ENCODE measurements at places on chromosomes 2 and 18. TPM values are rescaled to one million over a fixed set of nuclear protein-coding genes. Genes with fewer than 3 reads are reported as not detected.

- no peak for DNase-seq
These were observed 145.7 kb downstream of the SMAD7 start for GRCh38 chr18:48804856-48805610.

DNA sequence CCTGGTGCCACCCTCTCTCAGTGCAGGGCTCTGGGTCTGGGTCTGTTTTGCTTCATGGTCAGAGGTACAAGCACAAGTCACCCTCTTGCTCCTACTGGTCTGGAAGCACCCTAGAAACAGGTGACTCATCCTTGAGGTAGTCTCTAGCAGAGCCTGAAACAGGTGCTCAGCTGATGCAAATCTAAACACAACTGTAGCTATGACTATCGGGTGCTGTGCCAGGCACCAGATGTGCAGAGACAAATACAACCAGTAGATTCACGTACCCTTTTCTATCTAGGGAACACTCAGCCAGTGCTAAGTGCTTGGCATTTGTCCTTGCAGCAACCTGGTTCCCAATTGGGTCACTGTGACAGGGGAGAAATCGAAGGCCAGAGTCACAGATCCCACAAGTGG is 140.9 kb upstream of the MYCN start:
- no peak for DNase-seq

GRCh38 chr18:13254971-13255927 is 36.7 kb downstream of the LDLRAD4 start:
- no peak for DNase-seq

Gene SERPINB11
- total RNA-seq, result not detected

Gene COL5A2
- total RNA-seq, result 0.39 TPM

Gene PKDCC
- not detected for total RNA-seq

DNA sequence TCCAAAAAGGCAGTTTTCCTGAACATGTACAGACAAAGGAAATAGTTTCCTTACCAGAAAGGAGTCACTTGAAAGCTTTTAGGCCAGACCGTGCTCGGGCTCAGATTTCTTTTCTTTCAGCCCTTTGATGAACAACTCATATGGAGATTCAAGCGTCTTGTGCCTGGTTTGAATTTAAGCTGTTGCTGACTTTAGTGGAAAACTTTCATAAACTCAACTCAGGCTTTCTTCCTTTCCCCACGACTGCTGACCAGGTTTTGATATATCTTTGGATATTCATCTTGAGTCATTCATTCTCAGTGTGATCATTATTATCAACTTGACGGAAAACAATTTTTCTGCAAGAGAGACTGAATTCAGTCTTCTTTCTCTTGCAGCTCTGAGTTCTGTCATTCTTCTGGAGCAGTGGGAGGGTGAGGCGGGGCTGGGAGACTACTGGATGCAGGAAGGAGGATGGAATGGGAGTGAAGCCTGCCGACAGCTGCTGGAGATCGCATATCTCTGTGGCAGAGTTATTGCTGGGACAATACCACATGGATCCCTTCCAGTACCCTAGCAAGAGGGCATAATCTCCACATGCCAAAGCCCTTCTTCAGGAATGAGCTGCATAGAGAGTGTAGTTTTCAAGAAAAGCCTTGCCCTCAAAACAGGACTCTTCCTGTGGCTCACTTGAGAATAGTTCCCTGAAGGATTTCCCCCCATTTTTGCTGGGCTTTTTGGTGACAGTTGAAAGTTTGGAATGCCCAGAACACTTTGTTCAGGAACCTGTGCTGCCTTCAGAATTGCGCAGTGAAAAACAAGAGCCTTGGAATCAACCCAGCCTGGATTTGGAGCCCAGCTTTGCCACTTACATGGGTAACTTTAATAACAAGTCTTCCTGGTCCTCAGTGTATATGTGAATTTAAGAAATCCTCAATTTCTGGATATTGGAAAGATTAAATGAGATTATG is 364.4 kb downstream of the ZNF521 start:
- DNase-seq, result no peak

Gene RHOB
- total RNA-seq, result 0.36 TPM

DNA sequence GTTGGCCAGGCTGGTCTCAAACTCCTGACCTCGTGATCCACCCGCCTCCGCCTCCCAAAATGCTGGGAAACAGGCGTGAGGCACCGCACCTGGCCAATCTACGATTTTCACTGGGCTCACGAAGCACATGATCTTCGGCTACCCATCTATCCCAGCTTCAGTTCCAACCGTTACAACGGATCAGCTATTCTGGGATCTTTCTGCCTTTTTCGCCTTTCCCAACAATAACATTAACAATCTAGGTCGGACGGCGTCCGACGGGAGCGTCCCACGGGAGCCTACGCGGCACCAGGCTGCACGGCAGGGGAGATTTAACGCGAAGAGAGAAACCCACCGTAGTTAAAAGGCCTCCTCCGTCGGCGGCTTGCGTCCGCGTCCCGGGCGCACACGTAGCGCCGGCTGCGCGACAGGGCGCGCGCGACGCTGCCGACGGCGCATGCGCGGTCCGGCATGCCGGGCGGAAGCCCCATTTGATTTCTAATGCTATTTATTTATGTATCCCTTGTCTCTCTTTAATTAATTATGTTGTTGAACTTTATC is at the start of gene MSL3B:
Gene MSL3B (minus strand): TSS at position 394 of the 540 bp plus-strand sequence.
- DNase-seq, result no peak

- peak; percentile 93 for DNase-seq
These were observed at the start of gene ZNF513 for GRCh38 chr2:27380626-27381545. TSS of gene ZNF513 (minus strand) at chr2:27380734. CDS start at chr2:27380526, 208 bp downstream.

Gene FECH
- total RNA-seq, result 5.0 TPM

- DNase-seq, result no peak
These were observed 38.5 kb downstream of the ROCK2 start for GRCh38 chr2:11305958-11306357.

DNA sequence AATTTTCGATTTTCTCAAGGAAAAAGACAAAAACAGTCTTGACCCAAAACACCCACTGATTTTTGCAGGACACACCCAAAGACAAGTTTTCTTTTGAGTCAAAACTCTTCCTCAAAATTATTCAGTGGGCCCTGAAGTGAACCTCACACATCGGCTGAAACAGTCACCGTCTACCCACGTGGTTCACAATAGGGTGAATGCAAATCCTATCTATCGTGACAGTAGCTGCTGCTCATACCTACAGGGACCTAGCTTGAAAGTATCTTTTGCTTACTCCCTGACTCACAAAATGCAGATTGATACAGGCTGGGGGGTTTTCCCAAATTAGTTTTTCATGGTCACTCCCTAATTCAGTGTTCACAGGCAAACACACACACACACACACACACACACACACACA is 10.7 kb upstream of the CD226 start:
- no peak for DNase-seq

DNA sequence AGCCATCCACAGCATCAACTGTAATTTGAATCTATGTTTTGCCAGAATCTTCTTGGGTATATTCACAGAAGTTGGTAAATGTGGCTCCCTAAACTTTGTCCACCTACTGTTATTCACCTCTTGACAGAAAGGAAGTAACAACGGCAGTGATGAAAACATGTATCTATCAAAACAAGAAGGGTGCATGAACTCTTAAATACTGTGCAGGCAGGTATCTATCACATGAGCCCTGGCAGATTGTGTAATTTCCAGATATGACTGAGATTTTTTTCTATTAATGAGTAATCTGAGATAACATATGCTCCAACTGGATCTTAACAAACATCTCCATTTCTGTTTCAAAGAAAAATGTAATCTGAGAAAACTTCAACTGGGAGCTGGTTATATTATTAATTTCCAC is 36.6 kb downstream of the SFT2D3 start:
- DNase-seq, result no peak

Gene VAMP5
- total RNA-seq, result 3.8 TPM

Gene NT5DC4
- not detected for total RNA-seq

DNA sequence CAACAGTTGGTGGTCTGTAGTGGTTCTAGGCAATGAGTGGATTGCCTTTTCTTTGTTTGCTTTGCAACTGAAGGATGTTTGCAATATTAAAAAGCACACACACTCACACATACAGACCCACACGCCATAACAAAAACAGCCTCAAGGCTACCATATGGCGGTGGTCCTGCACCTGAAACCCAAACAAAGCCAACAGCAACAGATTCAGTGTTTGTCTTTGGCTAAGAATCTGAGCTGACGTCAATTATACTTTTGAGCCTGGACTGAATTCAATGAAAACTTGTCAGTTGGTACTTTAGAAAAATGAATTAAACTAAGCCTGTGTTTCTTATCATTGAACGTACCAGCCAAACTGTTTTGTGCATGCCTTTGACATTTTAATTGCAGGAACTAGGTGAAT is 65.0 kb upstream of the NYAP2 start:
- no peak for DNase-seq

DNA sequence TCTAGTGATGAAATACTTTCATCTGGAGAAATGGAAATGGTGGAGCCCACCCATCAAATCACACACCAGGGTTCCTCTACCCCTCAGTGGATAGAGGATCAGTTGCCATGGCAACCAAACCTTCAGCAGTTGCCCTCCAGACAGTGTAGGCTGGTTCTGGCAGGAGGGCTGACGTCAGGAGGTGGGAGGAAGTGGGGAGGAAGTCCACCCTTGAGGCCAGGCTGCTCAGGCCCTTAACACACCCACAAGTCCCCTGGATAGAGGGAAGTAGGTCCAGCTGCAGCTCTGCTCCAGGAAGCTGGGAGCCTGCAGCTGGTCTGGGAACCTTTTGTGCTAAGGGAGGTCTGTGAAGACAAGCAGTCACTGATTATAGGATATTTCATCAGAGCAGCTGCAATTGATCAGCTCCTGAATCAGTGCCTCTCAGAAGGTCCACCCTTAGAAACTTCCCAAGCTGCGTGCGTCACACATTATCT is 186.6 kb downstream of the MTX2 start:
- DNase-seq, result no peak

DNA sequence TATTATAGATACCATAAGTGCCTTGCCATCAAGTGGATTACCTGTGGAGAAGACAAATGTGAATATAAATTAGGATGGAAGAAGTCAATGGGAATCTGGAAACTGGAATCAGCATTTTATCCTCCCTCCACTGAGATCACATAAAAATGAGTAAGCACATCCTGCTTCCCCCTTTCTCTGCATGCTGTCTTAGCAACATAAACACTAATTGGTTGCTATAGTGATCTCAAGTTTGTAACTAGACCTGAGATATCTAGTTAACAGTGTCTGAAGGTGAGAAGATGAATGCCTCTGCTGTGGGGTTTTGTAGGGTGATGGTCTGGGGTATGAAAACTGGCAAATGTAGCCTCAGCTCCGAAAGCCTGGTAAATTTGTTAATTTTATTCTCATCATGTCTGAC is 1357.5 kb upstream of the CELF4 start:
- DNase-seq, result no peak

GRCh38 chr18:23154030-23154429 is 18.7 kb downstream of the CABLES1 start:
- no peak for DNase-seq

DNA sequence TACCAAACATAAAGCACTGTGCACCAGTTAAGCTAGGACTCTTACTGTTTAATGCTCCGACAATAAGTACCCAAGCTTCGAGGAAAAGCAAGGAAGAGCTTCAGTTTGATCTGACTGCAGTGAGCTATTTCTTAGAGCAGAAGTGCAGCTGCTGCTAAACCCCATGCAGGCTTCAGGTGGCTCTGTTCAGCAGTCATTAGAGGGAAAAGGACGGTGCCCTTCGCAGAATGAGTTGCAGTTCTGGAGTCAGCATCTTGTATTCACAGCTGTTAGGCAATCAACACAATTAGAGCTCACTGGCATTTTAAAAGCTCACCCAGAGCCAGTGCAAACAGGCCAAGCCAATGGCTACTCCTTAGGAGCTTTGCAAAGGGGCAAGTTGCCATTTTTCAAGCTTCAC is 1.5 kb upstream of the CERKL start:
- DNase-seq, result no peak

Gene REG3G
- total RNA-seq, result not detected

DNA sequence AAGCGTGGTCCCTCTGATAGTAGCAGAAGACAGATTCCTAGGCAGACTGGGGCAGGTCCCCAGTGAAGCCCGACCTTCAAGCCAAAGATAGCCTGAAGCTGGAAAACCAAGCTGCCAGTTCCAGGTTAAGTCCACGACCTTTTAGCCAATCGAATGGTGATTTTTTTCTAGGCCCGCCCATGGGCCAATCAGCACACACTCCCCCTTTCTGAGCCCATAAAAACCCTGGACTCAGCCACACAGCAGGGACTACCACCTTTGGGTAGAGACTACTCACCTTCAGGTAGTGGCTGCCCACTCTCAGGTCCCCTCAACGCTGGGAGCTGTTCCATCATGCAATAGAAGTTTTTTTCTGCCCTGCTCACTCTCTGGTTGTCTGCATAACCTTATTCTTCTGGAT is 14.5 kb upstream of the ADI1 start:
- DNase-seq, result no peak

Gene APLF
- total RNA-seq, result 6.8 TPM
